ENCODE measurements at places on chromosomes 11 and 22.

- DNase-seq: no peak
These were observed 3.6 kb downstream of the RPUSD4 start for GRCh38 chr11:126207896-126208295.

DNA sequence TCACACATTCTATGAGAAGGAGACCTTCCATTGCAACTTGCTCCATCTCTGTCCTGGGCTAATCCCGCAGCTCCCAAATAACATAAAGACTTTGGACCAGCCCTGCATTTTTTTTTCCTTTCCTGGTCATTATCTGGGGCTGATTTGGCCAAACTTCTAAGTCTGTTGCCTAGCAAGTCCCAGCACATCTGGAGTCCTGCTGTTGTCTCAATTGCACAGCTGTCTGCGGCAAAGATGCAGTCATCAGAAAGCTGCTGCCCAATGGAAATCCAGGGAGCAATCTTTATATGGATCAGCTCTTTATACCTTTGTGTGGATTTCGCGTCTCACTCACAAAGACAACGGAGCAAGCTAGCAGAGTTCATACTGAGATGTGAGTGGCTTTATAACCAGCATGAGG is 105.9 kb downstream of the NXPE2 start:
- no peak for DNase-seq

DNA sequence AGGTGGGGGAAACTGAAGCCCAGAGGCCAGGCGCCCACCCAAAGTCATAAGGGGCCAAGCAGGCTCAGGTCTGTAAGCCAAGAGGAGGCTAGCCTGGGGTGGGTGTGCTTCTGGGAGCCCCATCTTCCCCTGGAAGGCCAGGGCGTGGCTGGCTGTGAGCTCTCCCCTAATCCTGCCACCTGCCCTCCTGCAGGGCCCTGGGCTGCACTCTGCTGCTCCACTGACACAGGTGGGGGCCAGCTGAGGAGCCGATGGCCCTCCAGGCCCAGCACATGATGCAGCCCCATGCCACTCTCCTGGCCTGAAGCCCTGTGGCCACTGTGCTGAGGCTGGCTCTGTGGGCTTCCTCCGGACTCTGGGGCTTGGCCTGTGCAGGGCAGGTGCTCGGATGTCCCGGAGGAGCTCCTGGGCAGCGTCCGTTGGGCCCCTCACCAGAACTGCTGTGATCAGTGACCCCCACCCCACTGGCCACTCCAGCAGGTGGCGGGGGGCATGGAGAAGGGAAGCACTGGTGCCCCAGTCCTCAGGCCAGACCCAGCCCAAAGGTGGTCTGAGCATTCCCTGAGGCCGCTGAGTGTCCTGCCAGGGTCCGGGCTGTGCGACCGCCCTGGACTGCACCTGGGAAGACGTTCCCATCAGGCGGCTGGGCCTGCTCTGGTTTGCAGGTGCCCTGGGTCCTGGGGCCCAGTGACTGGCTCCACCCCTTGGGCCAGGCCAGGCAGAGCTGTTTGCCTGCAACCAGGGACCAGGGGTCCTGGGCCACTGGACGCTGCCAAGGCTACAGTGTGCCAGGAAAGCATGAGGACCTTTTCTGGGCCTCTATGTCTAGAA is 8.5 kb downstream of the PIM3 start:
- no peak for DNase-seq

DNA sequence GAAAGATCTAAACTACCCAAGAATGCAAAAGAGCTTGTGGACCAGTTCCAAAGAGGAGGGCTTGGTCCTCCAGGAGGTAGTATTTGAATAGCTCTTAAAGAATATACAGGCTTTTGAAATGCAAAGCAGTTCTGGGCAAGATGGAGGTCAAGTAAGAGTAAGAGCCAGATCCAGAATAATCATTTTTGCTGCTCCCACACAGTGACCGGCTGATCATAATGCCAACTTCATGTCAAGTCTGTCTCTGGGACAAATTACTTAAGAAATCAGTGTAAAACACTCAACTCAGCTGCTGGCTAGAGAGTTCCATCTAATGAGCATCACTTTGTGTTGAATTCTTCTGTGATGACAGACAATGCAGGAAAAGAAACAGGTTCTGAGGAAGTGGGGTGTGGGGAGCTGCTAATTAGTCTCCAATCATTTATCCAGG is 250.9 kb upstream of the NARS2 start:
- DNase-seq: peak; percentile 61

- no peak for DNase-seq
These were observed 31.5 kb downstream of the TRMU start for GRCh38 chr22:46366801-46367706.

GRCh38 chr22:30743257-30744020 is 48.8 kb downstream of the OSBP2 start:
- DNase-seq: no peak

DNA sequence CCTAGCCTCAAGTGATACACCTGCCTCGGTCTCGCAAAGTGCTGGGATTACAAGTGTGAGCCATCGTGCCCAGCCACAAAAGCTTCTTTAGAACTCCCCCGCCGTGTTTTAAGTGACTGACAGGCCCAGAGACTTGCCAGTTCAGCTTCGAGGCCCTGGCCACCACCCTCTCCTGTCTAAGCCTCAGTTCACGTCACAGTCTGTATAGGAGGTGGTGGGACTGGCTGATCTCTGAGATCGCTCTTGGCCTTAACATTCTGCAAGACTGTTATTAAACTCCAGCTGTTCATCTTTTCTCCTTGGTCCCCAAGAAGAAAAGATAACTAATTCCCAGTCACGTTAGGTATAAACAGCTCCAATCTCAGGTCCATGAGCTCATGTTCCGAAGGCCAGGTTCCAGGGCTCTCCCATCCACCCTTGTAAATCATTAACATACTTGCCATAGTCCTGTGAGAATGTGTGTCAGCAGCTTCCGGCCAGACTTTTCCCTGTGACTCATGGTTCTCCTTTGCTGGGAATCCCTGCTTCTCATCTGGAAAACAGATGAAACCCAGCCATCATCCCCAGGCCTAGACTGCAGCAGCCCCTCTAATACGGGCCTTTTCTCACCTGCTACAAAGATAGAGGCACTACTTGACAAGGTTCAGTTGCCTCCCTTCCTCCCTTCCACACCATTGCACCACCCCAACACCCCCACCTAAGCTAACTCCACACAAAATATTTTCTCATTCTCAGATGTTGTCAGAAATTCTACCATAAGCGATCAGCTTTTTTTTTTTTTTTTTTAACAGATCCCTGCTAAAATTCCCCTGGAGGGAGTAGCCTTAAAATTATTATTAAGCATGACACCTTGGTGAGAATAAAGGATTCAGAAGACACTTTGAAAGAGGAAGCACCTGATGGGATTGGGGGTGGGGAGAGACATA is 5.6 kb upstream of the KIAA0930 start:
- peak; percentile 97 for DNase-seq

- peak; percentile 66 for DNase-seq
These were observed 382 bp downstream of the C11orf54 start for GRCh38 chr11:93741882-93742226.

- DNase-seq: no peak
These were observed 6.5 kb downstream of the HBG1 start for GRCh38 chr11:5242933-5243815.

- DNase-seq: no peak
These were observed 769.5 kb upstream of the LUZP2 start for GRCh38 chr11:23727387-23727786.

DNA sequence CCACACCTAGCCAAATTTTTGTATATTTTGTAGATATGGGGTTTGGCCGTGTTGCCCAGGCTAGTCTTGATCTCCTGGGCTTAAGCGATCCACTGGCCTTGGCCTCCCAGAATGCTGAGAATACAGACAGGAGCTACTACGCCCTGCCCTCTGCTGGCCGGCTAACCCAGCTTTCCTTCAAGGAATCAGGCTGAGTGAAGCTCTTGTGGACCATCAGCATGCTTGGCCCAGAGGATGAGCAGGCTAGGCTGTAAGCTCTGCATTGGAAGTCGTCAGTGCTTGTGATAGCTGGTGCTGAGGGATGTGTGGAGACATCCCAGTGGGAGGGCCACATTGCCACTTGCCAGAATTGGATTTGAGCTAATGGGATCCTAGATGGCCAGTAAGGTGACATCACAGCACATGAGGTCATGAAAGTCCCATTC is 60.6 kb downstream of the MED15 start:
- DNase-seq: peak; percentile 76
